Natural killer cell treated with Interleukin-12 subunit alpha and Interleukin-12 subunit beta and Interleukin-15 and Interleukin-18, amount 100 ng/mL, for 72 hours (primary cell): ENCODE measurements at places on chromosomes 16 and 17. TPM values are rescaled to one million over a fixed set of nuclear protein-coding genes. Genes with fewer than 3 reads are reported as not detected.

GRCh38 chr16:13864689-13865088 lies 55.3 kb upstream of the ERCC4 start:
- no peak for DNase-seq

The ACSM2B gene
- not detected for total RNA-seq

DNA sequence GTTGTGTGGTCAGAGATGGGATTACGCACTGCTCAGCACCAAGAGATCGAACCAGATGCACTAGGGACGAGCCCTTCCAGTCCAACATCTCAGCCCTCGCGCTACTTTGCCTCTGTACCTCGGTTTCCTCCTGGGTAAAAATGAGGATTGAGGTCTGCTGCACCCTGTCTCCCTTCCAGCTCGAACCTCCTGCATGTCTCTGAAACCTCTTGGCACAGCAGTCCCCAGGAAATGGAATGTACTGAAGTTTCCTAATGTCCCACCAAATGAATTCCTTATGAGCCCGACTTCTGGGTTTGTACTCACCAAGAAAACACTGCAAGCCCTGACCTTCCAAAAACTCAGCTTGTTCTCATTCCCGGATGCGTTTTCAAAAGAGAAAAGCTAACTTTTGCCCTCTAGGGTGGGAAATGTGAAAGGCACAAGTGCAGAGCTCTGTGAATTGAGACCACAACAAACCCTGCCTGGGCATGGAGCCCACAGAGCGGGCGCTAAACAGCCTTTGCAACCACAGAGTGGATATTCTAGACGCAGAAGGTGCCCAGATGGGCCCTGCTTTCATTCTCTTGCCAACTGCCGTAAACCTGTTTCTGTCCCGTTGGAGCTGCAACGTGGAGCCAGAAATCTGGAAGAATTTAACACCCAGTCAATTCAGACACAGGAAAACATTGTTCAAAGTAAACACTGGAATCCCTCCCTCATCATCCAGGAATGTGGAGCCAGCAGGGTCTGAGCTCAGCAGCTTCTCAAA lies 10.3 kb downstream of the CDRT4 start:
- DNase-seq, result no peak

- no peak for DNase-seq
Observed at GRCh38 chr17:57948555-57949420, 6.4 kb downstream of the CUEDC1 start.

DNA sequence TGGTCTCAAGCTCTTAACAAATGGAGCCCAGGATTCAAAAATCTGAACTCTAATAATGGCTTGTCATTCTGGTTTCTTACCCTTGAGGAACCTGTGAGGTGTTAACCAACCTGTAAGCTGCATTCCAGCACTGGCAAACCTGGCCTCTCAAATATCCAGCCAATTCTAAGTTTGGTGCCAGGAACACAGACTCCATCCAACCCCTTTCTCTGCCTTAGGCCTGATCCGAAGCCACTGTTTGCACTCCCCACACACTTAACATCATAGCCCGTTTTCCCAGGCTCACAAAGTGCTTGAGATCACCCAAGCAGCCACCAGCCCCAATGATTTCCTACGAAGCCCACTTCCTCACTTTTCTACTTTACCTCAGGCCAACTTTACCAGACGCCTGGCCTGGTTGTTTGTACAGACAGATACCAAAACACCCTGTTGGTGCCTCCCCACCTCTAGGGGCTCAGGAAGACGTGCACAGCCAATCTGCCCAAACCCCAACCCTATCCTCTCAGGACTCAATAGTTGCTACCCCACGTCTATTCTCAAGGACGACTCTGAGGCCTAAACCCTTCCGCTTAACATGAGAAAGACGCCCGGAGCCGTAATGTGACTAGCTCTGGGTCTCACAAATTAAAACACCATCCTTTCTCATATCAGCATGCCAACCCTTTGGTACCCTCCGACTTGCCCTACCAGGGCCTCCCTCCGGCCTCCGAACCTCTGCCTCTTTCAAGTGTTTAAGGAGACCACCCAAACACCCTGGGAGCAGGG lies 3.2 kb upstream of the PER1 start:
- no peak for DNase-seq

DNA sequence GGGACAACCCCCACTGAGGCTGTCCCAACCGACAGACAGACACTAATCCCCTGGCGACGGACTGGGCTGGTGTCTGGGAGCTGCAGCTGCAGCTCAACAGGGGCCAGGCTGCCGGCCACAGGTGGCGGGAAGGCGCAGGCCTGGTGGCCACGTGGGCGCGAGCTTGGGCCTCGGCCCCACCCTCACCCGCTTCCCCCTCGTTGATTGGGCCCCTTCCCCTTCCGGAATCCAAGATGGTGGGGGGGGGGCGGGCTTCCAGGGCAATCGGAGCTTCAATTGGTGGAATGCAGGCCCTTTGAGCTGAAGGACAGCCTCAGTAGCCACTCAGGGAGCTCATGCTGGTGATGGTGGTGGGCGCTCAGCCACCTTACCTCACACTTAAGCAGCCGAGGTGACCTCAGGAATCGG lies 8.7 kb upstream of the TBX4 start:
- DNase-seq, result no peak

DNA sequence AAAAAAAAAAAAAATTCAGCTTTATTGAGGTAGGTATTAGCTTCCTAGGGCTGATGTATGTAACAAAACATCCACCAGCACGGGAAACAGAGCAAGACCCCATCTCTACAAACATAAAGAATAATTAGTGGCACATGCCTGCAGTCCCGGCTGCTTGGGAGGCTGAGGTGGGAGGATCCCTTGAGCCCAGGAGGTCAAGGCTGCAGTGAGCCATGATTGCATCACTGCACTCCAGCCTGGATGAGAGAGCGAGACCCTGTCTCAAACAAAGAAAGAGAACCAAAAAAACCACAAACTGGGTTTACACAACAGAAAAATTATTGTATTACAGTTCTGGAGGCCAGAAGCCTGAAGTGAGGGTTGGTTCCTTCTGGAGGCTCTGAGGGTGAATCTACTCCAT lies 4.0 kb upstream of the MMP25 start:
- DNase-seq, result no peak

DNA sequence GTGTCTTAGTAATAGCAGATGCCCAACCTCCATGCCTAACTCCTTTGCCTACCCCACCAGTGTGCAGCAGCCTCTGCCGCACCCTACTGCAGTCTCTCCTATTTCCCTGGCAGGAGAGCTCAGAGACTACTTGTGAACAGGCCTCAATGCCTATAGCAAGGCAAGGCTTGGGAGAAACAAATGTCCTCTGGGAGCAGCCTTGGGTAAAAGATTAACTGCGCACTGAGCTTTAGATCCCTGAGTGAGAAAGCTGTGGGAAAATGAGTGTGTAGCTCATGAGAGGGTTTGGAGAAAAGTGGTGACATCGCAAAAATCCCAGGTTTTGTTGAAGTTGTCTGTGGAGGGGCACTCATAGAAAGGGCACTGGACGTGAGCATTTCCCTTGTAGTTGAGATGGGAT lies 335.8 kb downstream of the WWOX start:
- no peak for DNase-seq

GRCh38 chr16:52783616-52784015 lies 236.7 kb upstream of the TOX3 start:
- DNase-seq, result no peak

DNA sequence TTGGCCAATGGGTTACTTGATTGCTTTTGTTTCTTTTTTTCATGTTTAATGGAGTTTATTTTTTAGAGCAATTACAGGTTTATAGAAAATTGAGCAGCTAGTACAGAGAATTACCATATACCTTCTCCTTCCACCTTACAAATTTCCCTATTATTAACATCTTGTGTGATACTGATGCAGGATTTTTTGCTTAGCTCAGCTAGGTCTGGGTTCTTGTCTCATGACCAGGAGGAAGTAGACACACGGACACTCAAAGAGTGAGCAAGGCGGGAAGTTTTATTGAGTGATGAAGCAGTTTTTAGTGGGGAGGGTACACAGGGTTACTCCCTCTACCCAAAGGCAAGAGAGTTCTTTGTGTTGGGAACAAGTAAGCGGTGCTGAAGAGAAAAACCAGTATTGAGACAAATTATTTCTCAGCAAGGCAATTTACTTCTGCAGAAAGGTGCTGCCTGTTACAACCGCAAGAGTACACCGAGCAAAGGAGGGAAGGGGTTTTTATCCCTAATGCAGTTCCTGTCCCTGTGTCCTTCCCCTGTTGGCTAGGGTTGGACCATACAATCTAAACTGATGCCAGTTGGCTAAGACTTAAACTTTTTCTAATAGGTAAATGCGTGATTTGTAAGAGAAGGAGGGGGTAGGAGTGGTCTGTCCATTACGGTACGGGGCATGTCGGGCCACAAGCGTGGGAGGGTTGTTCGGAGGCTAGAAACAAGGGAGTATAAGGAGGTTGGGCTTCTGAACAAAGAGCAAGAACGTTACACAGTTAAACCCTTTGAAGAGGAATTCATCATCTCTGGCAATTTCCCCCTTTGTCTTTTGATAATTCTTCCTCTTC lies 26.9 kb downstream of the SEC14L1 start:
- DNase-seq, result no peak

GRCh38 chr17:6476810-6477179 lies 32.5 kb downstream of the PIMREG start:
- DNase-seq, result no peak

GRCh38 chr17:47287068-47287467 lies 33.4 kb downstream of the ITGB3 start:
- DNase-seq, result no peak

GRCh38 chr16:85103114-85104079 lies 8.9 kb downstream of the CIBAR2 start:
- no peak for DNase-seq

- no peak for DNase-seq
Observed at GRCh38 chr17:10018461-10018891, 113.4 kb upstream of the RCVRN start.

The SMIM5 gene
- 0.36 TPM for total RNA-seq

DNA sequence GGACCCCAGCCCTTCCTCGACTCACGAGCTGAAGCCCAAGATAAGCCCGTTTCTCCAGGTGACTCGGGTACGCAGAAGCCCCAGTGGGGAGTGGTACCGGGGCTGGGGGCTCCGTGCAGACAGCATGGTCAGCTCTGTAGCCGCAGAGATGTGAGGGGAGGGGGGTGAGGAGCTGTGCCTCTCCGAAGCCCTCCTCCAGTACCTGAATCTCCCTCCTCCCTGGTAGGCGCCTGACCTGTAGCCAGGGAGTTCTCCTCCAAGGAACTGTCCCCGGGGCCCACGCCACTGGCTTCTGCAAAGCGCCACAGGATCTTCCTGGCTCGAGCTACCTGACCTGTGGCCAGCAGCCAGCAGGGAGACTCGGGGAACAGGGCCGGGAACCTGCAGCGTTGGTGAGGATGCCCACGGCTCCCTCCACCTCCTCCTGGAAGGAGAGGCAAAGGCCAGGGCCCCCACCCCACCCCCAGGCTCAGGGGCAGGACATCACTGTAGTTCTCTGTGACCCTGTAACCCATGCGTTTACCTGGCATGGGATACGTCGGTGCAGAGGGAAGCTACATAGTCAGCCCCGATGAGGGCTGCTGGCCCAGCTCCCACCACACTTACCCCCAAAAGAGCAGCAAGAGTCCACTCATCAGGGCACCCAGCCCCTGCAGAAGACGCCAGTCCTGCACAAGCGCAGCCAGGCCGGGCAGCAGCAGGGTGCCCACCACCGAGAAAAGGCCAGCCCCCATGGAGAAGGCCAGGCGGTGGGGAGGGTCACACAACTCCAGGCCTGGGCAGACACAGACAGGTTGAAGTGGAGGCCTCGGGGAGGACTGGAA lies 1.7 kb downstream of the SLC22A31 start:
- DNase-seq, result no peak
